EH (cell line): ENCODE measurements at places on chromosomes 3 and 15.

DNA sequence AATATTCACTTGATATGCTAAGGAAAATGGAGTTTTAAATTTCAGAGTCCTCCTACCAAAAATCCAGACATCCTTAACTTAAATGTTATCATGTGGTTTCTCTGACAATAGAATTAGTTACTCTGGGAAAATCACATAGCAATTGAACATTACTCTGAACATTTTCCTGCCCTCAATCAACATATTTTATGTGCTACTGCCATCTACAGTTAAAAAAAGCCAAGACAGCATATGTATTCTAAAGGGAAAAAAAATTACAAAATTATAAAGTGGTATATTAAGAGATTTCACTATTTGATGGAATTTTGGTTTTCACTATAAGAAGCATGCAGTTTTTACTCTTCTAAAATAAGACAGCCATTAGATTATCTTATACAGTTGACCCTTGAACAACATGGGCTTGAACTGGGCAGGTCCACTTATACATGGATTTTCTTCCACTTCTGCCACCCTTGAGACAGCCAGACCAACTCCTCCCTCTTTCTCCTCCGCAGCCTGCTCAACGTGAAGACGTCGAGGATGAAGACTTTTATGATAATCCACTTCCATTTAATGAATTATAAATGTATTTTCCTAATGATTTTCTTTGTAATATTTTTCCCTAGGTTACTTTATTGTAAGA is 122.3 kb downstream of the ATP1B3 start:
- DNase-seq, result peak; percentile 47

- DNase-seq, result no peak
Observed at GRCh38 chr15:76321171-76321570, 9.9 kb upstream of the ETFA start.

GRCh38 chr3:138389841-138390581 is 41.6 kb downstream of the MRAS start:
- peak; percentile 96 for DNase-seq

DNA sequence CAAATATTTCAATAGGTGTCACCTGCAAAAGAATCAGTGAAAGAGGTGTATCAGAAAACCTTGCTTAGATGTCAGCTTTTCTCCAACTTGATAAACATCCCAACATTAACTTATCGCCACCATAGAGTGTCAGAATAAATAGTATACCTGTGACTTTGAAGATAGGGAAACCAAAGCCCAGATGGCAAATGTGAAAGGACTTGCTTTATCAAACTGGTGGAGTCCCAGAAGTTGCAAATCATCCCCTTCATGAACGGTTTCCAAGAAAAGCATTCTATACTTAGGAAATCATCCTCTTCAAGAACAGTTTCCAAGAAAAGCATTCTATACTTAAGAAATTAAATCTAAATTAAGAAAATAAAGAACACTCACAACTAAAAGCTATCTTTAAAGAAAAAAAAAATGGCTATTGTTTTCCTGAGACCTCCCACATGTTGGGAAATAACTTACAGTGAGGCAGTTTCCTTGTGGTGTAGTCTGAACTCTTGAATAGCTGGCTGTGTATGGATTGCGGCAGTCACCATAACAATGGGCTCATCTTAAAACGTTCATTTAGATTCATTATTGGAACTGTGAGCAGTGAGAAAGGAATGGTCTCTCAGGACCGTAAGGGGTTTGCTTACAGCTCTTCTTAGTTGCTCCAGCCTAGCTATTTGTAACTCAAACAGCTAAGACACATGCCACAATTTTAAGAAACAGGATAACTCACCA is 56.5 kb downstream of the GHSR start:
- DNase-seq, result peak; percentile 52

- DNase-seq, result no peak
Observed at GRCh38 chr15:100256970-100257650, 84.7 kb downstream of the ADAMTS17 start.

- peak; percentile 16 for DNase-seq
Observed at GRCh38 chr15:91456251-91456718, 356.2 kb downstream of the SV2B start.

DNA sequence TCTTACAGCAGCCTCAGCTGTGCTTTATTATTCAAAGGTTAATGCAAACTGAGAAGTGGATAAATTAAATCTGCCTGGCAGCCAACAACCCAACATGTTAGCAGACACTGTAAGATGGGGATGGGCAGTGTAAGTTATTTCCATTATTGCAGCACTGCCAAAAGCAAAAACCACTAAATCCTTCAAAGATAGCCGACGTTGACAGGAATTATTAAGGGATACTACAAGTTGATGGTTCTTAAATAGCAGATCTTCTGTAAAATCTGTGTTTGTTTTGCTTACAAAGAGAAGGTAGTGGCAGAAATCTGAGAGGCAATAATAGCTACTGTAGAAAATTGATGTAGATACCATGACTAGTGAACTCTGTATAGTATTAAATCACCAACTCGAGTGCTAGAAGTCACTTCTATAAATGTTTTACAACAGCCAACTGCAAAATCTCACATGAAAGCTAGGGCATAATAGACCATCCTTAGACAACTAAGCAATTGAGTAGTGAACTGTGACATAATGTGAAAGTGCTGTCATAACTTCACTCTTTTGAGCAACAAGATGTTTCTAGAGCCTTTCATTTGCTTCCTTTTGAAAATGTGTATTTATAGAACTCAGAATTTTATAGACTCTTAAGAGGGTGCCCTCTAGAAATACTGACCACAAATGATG is 278.6 kb downstream of the UBE2E2 start:
- DNase-seq, result no peak

DNA sequence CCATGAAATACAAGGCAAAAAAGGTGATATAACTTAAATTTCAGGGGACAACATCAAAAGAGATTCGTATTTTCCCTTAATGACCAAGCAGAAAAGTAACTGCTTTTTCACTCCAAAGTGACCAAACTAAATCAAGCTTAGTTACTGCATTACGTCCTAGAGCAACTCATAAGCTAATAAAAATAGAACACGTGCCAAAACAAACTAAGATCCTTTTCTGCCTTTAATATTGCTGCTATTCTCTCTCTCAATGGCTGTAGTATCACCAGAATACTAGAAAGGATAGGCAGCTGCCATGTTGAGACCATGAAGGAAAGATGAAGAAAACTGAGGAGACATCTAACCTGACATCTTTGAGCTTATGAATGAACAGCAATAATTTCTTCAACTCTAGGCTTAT is 43.3 kb downstream of the UBXN7 start:
- peak; percentile 34 for DNase-seq

DNA sequence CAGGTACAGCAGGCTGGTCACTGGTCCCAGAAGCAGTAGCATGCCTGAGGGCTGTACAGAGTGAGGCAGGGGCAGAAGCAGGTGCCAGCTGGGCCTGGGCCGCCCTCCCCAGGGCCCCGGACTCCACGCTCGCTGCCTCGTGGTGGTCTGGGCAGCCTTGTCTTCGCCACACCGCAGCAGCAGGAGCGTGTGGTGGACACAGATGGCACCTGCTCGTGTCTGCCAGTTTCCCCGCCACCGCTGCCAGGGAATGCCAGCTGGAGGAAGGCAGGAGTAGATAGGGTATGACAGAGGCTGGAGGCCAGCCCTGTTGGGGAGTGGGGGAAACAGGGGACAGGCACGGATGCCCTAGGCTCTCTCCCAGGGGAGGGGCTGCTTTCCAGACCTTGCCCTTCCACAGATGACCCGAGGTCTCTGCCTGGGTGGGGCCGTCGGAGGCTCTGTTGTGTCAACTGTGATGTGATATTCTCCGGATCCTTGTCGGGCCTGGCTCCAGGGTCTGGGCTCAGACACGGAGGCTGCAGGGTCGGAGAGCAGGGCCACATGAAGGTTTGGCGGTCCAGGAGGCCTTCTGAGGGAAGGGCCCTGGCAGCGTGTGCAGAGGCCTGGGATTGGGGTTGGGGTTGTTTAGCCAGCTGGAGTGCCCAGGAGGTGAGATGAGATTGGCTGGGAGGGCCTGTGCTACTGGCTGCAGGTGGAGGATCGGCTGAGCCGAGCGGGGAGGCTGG is 33.6 kb downstream of the GOLGA6L10 start:
- DNase-seq, result no peak

DNA sequence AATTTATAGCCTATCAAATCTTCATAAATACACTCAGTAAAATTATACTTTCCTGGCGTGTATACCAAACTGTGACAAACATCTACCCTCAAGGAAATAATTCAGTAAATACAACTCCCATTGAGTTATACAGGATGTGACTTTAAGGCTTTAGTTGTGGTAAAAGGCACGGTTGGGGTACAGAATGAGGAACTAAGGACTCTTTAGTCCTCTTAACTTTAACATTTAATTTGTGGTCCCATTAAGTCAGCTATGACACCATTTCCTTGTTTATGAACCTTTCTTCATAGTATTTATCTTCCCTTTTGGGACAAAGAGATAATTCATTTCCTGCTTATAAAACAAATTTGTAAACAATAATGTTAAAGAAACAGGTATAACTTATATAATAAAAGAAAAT is 30.2 kb downstream of the IFT80 start:
- DNase-seq, result no peak

- no peak for DNase-seq
Observed at GRCh38 chr3:16304061-16305010, 39.3 kb downstream of the OXNAD1 start.

DNA sequence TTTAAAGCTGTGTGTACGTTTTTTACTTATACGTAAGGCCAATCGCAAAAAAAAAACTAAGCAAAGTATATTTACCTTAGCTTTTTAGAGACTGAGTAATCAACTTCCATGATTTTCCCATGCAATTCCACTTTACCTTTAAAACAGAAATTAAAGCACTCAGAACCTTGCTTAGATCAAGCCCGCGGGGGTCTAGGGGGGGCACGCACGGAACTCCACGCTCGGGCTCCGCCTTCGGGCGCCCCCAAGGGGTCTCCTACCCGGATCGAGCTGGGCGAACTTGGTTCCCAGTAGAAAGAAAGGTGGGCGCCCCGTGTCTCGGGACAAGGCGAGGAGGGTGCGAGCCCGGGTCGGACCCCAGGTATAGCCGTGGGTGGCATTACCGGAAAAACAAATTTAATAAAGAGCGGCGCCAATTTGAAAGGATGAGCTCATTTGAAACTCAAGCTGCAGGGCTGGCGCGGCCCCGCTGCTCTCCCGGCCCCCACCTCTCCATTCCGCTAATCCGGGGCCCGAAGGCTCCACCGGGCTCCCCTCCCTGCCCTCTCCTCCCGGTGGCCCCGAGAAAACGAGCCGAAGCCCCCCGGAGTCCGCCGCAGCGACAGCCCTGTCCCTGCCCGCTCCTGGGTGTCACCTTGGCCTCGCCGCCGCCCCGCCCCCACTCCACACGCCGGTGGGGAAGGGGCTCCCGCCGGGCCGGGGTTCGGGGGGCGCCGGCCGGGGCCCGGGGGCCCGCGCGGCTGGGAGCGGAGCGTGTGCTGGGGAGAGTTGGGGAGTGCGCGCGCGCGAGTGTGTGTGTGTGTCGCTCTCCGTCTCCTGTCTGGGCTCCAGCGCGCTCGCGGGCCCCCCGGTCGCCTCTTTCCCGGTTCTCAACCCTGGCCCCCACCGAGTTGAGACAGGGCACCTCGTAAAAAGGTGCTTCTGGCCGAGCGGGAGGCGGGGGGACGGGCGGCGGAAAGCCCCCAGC is 1.5 kb downstream of the IGF2BP2 start:
- peak; percentile 63 for DNase-seq

- DNase-seq, result no peak
Observed at GRCh38 chr3:37907906-37908305, 46.2 kb downstream of the CTDSPL start.

DNA sequence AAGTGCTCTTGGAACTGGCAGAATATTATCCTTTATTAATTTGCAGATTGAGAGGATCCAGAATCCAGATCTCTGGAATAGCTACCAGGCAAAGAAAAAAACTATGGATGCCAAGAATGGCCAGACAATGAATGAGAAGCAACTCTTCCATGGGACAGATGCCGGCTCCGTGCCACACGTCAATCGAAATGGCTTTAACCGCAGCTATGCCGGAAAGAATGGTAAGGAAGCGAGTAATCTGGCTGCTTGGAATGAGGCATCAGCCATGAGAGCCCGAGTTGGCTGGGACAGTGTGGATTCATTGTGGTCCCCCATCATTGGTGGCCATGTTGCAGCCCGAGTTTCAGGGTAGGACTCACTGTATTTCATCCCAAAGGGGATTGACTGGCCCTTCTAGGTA is 47.1 kb downstream of the PARP14 start:
- no peak for DNase-seq

DNA sequence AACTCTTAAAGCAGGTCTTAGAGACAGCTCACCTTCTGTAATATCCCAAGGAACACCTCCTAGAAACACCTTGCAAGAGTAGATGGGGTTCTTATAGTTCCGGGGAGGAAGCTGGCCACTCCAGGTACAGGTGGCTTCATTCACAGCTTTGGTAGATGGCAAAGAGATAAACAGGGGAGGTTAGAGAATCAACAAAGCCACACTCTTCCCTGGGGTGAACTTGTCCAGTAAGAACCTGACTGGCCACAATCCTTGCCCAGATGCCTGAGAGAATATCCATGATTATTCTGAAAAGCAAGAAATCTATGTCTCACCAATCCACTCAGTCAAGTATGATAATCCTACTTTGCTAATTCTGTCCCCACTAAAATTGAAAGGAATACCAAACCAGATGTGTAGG is 13.6 kb upstream of the RPS17 start:
- no peak for DNase-seq

- DNase-seq, result peak; percentile 84
Observed at GRCh38 chr3:113211330-113212149, at the start of gene BOC. TSS of gene BOC (plus strand) at chr3:113211557. CDS start at chr3:113249803, 38,246 bp downstream.

GRCh38 chr3:196666001-196666867 is 26.7 kb downstream of the NRROS start:
- DNase-seq, result peak; percentile 74

DNA sequence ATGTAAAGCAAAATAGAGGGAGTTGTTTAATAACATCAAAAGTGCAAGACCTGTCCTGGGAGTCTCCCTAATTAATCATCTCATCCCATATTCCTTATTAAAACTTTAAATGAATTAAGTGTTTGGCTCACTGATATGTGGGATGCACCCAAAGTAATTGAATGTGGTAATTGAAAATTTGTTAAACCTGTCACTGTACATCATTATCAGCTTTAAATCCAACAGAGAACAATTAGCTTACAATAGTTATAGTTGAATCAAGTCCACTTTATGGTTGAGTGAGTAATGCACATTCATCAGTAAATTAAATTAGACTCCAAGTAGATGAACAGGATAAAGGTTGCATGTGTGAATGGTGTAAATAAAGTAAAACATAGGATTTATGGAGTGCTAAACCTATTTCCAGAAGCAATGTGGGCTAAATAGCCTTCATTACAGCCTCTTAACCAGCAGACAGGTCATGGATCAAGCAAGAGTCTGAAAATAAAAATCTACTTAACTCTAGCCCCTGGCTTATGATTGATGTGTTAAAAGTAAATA is 608.2 kb upstream of the CCDC54 start:
- peak; percentile 7 for DNase-seq
